ENCODE measurements at places on chromosomes 13 and 19.

DNA sequence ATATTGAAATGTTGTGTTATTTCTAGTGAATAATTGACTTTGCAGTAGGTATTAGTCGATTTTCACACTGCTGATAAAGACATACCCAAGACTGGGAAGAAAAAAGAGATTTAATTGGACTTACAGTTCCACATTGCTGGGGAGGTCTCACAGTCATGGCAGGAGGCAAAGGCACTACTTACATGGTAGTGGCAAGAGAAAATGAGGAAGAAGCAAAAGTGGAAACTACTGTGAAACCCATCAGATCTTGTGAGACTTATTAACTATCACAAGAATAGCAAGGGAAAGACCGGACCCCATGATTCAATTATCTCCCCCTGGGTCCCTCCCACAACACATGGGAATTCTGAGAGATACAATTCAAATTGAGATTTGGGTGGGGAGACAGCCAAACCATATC is 9.9 kb upstream of the C5AR2 start:
- no peak for DNase-seq

GRCh38 chr19:8261347-8261746 is 46.8 kb downstream of the CD320 start:
- no peak for DNase-seq

DNA sequence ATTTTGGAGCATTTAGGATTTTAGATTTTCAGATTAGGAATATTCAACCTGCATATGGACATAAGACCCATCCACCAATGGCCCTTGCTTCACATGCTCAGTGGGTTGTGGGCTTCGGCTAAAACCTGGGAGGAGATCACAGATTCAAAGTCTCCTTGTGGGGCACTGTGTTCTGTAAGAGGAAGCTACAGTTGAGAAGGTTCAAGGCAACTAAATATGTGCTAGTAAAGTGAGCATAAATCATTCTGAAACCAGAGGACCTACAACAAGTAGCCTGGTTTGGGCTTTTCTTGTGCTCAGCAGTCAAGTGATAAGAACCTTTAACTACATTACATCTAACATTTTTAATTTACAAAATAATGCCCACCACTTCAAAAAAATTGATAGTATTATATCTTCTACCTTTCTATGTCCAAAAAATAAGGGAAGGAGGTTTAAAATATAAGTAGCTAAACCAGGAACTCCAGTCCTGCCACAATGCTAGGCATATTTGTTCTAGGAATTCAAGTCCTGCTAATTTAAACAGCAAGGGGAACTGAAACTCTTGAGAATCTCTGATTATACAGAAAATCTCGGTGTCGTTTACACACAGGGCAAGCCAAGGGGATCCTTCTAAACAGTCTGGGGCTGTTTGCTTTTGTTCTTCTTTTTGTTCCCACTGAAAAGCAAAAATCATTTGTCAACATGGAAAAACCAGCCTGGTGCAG is 36.6 kb downstream of the FOXO1 start:
- DNase-seq = no peak

GRCh38 chr19:40225440-40226305 is 816 bp downstream of the CCNP start:
- DNase-seq = no peak

GRCh38 chr13:108322206-108322824 is 52.8 kb downstream of the TNFSF13B start:
- peak; percentile 64 for DNase-seq

DNA sequence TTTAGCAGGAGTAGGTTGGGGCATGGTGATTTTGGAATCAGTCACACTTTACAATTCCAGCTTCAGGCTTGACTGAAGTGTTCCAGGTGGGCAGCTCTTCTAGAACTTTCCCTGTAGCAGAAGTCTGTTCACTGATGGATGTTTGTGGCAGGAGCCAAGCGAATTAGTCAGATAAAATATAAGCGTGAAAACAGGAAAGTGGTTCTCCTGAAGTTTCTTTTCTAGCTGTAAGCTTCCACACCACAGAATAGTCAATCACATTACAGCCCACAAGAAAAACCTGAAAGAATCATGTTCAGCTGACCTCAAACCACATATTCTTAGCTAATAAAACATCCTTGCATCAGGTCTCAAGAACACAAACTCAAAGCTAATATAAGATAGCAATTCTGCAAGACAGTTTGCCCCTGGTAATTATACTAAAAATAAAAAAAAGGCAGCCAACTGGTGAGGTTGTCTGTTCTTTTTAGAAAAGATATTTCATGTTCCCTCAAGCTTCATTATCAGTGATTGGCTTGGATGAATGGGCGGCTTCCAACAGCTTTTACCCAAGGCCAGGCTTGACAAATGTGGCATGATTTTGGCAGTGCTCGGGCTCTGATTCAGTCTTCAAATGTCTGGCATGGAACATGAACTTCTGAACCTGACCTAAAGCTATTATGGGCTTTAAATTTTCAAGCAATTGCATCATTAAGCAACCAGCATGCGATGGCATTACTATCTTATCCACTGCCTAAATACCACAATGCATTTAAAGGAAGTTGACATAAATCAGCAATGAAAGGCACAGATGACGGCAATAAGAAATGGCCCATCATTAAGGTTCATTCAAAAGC is 136.8 kb downstream of the DCLK1 start:
- peak; percentile 96 for DNase-seq

DNA sequence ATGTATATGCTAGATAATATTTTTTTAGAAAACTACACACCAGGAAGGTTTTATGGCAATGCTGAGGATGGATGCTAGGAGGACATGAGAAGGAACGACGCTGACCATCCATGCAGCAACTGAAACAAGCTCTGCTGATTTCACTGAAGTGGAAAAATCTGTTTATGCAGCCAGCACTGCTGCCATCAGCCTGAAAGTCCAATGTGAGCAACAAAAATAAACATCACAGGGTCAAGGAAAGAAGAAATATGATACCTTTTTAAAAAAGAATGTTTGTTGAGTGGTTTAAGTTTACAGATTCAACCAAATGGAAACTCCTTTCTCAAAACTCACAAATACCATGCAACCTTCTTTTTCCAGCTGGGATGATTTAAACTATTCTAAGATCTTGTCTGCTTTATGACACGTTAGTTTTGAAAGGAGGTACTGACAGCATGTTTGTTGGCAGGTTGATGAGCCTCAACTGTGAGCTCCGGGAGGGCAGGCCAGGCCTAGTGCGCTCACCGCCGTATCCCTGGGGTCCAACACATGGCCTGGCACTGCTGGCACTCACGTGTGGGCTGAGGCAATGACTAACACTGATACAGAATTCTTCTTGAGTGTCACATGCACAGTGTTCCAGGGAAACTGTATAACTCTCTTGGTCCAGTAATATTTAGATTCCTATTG is 46.8 kb downstream of the LATS2 start:
- peak; percentile 78 for DNase-seq

DNA sequence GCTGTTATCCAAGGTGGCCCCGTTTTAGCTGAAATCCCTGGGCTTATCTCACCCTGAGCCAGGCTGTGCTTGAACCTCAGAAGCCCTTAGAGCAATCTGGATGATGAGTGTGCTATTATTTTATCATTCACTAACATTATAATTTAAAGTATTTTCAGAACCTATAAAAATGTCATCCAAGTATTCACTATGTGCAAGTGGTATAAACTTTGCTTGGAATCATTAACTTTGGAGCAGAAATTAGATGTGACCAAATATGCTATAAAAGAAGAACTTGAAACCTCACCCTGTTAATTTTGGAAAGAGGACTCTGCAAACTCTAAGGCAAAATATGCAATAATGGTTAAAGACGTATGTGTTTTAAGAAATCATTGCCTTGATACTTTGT is 147.5 kb downstream of the USP12 start:
- DNase-seq = no peak

- no peak for DNase-seq
Observed at GRCh38 chr19:40407714-40408597, 5.2 kb downstream of the PRX start.

GRCh38 chr19:49844138-49845095 is 6.5 kb upstream of the PTOV1 start:
- no peak for DNase-seq

GRCh38 chr19:46294494-46294893 is 2.3 kb upstream of the HIF3A start:
- DNase-seq = no peak

DNA sequence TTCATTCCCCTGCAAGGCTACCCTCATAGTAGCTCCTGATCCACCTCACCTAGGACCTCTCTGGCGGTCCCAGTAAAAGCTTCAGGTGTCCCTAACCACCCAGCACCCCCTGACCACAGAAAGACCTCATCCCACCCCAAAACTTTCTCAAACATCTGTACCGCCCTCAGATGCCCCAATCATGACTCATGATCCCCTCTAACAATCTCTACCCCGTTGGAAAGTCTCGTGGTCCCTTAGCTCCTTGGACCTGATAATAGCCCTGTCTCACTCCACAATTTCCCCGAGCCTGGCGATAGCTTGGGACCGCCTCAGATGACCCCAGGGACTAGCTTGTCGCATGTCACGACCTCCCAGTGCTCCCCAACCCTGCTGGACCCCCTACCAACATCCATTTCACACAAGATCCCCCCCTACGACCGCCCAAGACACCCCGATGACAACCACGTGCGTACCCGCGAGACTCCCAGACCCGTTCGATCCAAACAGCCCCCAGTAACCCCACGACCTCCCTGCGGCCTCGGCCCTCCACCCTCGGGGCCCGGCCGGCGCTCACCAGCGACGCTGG is 450 bp downstream of the NDUFA11 start:
- peak; percentile 49 for DNase-seq

GRCh38 chr19:16794456-16795441 is 34.4 kb upstream of the SIN3B start:
- no peak for DNase-seq

DNA sequence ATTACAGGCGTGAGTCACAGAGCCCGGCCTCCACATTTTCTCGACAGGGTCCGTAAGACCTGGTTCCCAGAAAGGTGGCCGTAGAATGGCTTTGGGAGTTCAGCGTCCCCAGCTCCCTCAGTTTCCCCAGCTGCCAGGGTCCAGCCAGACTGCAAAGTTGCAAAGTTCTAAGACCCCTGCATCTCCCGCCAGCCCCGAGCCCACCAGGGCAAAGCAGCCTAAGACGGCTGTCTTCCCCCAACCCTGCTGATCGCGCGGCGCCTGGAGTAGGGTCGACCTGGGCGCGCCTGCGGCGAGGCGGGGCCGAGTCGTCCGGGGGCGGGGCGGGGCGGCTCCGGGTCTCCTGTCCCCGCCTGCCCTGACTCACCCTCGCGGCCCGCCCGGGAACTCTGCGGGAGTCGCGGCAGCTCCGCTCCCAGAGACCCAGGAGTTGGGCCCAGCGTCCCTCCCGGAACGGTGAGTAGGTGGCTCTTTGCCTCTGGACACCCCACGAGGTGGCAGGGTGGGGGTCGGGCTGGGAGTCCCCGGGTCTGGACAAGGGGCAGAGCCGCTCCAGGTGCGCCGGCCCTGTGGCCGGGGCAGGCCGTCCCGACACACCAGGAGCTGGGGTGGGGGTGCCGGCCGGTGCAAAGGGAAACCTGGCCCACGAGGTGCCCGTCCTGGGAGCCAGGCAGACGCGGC is at the start of gene LRRC8E:
Gene LRRC8E (plus strand): TSS at position 366 of the 681 bp plus-strand sequence. CDS start 7,094 bp downstream, outside the sequence.
- peak; percentile 53 for DNase-seq

DNA sequence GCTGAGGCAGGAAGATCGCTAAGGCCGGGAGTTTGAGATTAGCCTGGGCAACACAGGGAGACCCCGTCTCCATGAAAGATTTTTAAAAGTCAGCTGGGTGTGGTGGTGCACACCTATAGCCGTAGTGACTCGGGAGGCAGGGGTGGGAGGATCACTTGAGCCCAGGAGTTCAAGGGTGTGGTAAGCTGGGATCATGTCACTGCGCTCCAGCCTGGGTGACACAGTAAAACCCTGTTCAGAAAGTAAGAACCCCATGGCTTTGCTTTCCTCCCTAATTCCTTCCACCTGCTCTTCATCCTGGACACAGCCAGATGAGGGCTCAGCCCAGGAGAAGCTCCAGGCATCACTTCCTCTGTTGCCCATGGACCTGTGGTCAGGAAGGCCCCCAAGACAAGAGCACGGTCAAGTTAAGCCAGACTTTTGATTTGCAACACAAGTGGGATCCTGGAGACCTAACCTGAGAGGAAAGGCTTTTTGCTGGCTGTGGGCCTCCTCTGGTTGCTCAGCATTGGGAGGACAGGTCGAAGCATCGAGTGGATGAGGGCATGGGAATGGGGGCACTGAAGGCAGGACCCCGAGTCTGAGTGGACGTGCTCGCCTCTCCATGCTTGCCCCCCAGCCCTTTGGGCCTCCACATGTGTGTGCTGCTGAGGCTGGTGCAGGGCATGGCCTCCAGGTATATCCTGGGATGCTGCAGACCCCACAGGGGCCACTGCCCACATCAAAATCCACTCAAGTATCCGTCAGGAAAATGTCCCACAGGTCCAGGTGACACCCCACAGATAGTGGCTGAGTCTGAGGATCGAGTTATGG is 25.4 kb downstream of the TUBA3C start:
- DNase-seq = no peak

GRCh38 chr13:44436589-44437337 is 63.1 kb downstream of the SERP2 start:
- peak; percentile 96 for DNase-seq

DNA sequence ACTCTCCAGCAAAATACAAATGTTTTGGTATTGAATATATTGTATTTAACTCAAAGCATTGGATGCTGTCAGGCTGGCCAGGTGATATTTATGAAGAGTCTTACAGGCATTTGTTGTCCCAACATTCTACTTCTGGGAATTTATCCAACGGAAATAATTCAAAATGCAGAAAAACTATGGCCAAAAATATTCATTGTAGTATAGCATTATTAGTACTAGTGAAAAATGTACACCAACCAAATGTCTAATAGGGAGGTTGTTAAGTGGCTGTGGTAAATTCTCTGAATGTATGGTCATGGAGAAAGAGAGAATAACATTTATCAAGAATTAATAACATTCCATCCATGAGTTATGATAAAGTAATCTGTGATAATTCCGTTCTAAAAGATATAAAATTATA is 38.6 kb upstream of the GAS6 start:
- DNase-seq = peak; percentile 29

GRCh38 chr19:42480335-42481095 is 37.8 kb upstream of the CXCL17 start:
- DNase-seq = peak; percentile 68

DNA sequence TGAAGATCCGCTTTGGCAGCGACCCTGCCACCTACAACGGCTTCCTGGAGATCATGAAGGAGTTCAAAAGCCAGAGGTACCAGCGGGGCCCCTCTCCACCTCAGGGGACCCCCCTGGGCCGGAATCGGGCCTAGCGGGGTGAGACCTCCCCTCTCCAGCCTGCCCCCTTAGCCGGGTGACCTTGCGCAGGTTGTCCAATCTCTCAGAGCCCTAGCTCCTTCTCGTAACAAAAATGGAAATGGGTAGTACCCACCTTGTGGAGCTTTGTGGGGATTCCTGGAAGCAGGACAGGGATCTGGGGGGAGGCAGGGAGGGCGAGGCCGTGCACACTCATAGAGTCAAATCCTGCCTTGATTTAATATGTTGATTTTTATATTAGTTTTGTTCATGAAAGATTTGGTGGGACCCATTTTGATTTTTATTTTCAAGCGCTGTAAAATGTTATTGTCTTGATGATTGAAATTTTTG is 658 bp downstream of the SIN3B start:
- no peak for DNase-seq
